ENCODE measurements at places on chromosomes 11 and 22.
A peak's percentile ranks its signal among the peaks of the same experiment; 100 is the strongest.

GRCh38 chr22:49418943-49419342, 408.7 kb downstream of the BRD1 start:
- no peak for DNase-seq

DNA sequence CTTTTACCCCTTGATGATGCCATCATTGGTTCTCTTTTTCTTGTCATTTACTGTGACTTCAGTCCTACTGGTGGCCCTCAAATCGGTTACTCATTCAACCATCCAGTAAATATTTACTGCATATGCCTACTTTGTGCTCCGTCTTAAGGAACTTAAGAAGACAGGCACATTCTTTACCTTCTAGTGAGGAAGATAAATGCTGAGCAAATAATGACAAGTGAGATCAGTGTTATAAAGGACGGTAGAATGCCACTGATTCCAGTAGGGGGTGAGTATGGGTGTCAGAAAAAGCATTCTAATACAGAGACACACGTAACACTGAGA, 1.6 kb downstream of the ANKRD42 start:
- DNase-seq, result no peak

DNA sequence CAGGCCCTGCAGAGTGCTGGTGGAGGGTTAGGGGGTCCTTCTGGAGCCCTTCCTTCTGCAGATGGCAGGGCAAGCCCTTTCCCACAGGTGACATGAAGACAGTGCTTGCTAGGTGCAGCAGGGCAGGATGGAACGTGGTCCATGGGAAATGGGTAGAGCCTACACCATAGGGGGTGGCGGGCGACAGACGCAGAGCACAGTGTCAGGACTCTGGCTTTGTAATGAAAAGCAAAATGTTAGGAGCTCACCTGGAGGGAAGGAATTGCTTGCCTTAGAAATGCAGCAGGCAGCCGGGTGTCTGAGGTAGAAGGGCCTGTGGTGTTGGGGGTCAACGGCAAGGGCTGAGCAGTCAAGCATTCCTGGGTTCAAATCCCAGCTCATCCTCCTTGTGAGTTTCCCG, 54.9 kb downstream of the ARHGAP8 start:
- no peak for DNase-seq

DNA sequence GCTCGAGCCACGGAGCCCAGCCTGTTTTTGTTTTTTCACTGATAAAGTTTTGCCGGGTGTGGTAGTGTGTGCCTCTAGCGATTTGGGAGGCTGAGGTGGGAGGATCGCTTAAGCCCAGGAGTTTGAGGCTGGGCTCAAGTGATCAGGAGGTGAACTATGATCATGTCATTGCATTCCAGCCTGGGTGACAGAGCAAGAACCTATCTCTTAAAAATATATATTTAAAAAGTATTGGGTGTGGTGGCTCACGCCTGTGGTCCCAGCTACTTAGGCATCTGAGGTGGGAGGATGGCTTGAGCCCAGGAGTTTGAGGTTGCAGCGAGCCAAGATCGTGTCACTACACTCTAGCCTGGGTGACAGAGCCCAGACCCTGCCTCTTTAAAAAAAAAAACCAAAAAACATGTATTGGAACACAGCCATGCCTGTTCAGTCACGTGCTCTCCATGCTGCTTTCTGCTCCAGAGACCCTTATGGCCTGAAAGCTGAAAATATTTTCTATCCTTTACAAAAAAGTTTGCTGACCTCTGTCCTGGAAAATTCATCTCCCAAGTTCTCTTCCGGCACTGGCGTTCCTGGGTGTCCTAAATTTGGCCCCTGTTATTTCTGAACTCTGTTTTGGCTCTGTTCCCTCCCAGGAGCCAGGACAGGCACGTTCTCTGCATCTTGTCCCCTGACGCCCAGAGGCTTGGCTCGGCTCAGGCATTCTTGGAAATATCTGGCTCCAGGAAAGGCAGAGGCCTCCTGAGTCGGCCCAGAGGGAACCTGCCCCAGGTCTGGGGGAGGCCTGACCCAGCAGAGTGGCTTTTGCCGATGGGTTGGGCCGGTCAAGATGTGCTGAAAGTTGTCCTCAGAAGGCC, 61.3 kb upstream of the PPP6R3 start:
- DNase-seq, result no peak

GRCh38 chr11:130580372-130580771, 131.9 kb downstream of the ADAMTS15 start:
- no peak for DNase-seq

- no peak for DNase-seq
These were observed 116.4 kb downstream of the CASP12 start for GRCh38 chr11:104781719-104782376.

- no peak for DNase-seq
These were observed 62.2 kb downstream of the BCR start for GRCh38 chr22:23242473-23243001.

DNA sequence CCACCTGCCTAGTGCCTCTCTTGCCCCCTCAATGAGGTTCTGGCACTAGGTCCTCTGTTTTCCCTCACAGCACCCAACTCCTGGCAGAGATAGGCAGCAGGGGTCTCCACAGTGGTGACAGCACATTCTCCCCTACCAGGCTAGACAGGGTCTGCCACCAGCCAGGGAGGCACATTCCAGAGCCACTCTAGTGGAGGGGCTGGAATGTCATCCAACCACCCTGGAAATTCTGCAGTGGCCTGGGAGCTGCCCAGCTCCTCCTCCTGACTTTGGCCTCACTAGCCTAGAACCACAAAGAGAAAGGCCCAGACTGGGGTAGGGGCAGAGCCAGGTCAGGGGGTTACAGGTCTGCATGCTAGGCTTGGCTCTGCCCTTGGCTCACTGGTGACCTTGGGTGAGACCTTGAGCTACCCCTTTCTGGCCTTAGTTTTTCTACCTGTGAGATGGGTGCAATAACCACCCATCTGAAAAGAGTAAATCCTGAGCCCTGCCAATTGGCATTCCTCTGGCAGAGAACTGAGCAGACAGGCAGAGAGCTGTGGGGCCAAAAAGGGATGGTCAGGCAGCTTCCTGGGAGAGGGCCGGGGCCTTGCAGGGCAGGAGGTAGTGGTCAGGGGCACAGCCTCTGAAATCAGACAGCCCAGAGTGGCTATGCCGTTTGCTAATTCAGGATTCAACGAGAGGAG, 7.1 kb downstream of the P2RY2 start:
- DNase-seq, result peak; percentile 54

DNA sequence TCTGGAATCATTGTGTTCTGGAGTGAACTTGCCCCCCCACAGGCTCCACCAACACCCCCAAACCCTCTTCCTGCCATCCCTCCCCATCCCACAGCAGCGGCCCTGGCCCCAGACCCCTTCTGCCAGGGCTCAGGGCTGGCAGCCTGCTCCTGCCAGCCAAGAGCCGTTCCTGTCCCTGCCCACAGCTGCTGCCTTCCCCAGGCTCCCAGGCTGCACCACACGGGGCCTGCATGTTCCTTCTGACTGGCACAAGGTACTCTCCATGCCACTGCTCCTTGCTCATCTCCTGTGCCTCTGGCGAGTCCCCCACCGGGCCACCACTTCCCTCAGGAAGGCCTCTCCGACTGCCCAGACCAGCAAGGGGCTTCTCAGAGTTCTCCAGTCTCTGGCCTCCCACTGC, 4.9 kb downstream of the GP1BB start:
- no peak for DNase-seq

DNA sequence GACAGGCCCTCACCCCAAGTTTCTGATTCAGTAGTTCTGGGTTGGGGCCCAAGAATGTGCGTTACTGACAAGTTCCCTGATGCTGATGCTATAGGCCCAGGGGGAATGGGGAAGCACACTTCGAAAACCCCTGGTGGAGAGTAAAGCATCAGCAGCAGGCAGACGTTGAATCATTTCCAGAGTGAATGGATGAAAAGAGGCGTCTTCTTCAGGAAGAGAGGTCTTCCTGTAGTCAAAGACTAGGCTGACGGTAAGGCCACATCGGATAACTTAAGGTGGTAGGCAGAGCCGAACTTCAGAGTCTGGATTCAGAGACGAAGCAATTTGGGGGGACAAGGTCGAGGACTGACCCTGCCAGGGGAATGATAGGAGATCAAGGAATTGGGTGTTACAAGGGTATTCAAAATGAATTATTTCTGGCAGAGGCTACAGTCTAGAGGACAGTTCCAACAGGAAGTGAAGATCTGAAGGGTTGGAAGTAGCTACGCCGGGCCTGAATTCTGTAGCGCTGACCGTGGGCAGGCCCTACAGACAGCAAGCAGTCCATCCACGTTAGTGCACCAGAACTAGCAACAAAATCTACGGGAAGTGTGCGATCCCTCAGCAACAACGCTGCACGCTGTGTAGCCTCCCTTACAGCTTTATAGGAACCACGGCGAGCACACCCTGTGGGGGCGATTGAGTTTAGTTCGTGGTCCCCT, 862 bp upstream of the CENATAC start:
- no peak for DNase-seq

DNA sequence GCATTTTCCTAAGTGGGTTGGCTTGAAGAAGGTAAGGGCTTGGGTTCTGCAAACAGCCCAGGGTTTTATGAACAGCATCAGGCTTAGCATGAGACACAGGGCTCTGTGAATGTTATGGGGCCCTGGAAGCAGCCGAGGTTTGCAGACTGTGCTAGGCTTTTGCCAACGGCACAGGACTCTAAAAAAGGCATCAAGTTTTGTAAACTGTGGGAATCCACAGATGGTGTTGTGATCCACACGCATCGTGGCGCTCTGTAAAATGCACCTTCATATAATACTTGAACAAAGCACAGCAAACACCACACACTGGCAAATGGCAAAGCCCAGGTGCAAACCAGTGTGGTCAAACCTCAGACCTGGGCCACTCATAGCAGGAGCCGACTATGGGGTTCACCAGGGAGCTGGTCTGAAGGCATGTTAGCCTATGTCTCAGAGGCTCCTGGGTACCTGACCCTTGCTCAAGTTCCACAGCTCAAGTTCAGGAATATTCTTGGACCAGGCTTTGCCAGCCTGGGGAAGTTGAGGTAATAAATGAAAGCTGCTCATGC, 2.4 kb upstream of the SLCO2B1 start:
- no peak for DNase-seq

DNA sequence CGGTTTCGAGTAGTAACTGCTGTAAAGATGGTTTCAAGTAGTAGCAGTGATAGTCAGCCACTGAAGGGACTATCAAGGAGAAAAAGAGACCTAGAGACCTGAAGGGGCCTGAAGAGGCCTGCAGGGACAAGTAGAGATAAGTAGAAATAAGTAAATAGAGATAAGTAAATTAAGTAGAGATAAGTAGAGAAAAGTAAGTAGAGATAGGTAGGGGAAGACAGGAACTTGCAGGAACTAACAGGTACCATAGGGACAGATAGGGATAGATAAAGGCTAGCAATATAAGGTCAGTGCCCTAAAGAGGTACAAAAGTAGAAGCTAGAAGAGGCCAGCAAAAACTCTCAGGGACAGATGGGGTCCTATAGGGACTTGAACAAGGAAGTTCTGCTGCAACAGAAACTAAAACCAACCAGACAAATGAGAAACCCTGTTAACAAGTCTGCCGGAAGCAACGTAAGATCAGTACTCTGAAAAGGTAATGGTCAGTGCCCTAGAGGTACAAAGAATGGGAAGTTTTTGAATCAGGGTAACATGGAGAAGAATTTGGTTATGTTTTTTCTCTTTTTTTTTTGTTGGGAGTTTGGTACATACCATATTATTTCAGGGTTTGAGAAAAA, 9.6 kb upstream of the SC5D start:
- DNase-seq, result no peak

- DNase-seq, result peak; percentile 65
These were observed 19.9 kb downstream of the PACSIN2 start for GRCh38 chr22:42994917-42995562.

DNA sequence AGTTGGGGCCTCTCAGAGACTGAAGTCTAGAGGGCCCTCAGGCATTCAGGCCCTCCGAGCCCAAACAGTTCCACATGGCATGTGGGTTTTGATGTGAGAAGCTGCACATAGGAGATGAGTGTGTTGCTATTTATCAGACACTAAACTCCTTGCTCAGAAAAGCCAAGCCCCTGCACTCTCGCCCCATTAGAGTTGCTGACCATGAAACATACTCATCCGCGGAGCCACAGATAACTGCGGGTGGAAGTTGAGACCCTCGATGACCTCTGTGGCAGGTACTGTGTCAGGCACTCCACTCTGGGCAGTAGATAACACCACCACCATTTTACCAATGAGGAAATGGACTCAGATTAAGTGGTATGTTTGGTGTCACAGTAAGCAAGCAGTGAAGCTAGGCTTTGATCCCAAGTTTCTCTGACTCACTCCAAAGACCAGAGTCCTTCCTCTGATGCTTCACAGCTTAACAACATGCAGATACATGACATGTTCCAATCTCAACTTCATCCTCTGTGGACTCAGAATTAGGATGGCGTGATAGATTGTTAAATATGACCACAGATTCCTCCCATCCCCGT, 202.1 kb downstream of the ADAMTS15 start:
- no peak for DNase-seq

GRCh38 chr11:6345366-6345765, 25.1 kb upstream of the CAVIN3 start:
- DNase-seq, result no peak

GRCh38 chr11:109109571-109110315, 312.2 kb upstream of the C11orf87 start:
- no peak for DNase-seq

GRCh38 chr22:50730941-50731661, 6.9 kb upstream of the ACR start:
- DNase-seq, result peak; percentile 62

GRCh38 chr11:100581318-100581717, 105.8 kb upstream of the ARHGAP42 start:
- no peak for DNase-seq

DNA sequence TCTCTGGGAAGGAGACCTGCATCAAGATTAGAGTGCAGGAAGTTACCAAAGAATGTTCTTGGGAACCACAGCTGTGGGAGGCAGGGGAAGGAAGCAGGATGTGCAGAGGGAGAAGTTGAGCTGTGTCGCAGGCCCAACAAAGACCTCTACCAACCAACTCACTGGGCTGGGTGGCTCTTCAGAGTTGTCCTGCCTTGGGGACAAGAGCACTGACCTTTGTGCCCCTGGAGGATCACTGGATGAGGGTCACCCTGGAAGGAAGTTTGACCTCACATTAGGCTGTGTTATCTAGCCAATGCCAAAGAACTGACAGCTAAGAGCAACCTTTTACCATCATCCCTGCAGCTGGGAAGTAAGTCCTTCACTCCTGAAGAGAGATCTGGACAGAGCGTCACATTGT, 130.6 kb downstream of the RRAS2 start:
- DNase-seq, result no peak

- DNase-seq, result no peak
These were observed 10.4 kb upstream of the EMID1 start for GRCh38 chr22:29195118-29195963.

GRCh38 chr11:132205496-132205895, 835.1 kb downstream of the NTM start:
- no peak for DNase-seq

- no peak for DNase-seq
These were observed 177.2 kb upstream of the MTMR2 start for GRCh38 chr11:96101146-96101545.

- no peak for DNase-seq
These were observed 105.1 kb downstream of the CHST1 start for GRCh38 chr11:45560155-45560912.

- no peak for DNase-seq
These were observed 31.5 kb downstream of the STIM1 start for GRCh38 chr11:3886985-3887384.

DNA sequence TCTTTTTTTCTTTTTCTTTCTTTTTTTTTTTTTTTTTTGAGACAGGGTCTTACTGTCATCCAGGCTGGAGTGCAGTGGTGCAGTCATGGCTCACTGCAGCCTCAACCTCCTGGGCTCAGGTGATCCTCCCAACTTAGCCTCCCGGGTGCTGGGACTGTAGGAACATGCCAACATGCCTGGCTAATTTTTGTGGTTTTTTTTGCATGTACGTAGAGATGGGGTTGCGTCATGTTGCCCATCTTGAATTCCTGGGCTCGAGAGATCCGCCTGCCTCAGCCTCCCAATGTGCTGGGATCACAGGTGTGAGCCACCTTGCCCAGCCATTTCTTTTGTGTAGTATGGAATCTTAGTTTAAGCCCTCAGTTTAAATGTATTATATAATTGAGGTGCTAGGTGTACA, 20.4 kb downstream of the MTMR3 start:
- no peak for DNase-seq

Measured in lower lobe of right lung (tissue), 2 donors.